Choroid plexus epithelial cell (primary cell): ENCODE measurements at places on chromosomes 13 and 19.

GRCh38 chr13:103961129-103961528 is 894.9 kb upstream of the SLC10A2 start:
- DNase-seq: peak; percentile 39

DNA sequence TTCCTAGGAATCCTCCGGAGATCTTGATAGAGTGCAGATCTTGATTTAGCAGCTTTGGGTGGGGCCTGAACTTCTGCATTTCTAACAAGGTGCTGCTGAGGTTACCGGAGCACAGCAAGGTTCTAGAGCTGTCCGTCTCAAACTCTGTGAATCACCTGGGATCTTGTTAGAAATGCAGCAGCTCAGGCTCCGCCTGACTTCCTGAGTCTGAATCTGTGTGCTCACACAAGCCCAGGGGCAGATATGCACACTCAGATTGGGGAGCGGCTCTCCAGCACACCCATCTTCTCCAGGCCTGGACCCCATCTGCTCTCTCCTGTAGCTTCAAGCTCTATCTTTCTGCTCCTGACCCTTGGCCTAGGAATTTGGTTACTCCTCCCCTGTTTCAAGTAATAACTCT is 3.5 kb upstream of the TEX26 start:
- no peak for DNase-seq

- no peak for DNase-seq
Observed at GRCh38 chr13:74070513-74070912, 63.7 kb downstream of the KLF12 start.

- no peak for DNase-seq
Observed at GRCh38 chr19:40663695-40664692, 26.5 kb downstream of the NUMBL start.

DNA sequence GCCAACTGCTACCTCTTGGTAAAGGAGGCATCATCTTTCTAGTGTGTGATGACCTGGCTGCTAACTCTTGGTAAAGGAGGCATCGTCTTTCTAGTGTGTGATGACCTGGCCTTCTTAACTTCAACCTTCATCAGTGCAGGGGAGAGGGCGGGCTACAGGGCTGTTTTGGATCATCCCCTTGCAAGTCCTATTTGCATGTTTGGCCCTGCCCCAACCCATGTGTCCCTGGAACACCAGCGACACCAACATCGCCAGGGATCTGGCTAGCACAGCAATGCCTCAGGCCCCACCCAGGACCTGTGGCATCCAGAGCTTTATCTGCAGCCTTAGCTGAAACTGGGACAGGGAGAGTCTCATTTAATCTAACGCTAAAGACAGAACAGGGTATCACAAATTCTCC is 492.4 kb downstream of the MYO16 start:
- no peak for DNase-seq

DNA sequence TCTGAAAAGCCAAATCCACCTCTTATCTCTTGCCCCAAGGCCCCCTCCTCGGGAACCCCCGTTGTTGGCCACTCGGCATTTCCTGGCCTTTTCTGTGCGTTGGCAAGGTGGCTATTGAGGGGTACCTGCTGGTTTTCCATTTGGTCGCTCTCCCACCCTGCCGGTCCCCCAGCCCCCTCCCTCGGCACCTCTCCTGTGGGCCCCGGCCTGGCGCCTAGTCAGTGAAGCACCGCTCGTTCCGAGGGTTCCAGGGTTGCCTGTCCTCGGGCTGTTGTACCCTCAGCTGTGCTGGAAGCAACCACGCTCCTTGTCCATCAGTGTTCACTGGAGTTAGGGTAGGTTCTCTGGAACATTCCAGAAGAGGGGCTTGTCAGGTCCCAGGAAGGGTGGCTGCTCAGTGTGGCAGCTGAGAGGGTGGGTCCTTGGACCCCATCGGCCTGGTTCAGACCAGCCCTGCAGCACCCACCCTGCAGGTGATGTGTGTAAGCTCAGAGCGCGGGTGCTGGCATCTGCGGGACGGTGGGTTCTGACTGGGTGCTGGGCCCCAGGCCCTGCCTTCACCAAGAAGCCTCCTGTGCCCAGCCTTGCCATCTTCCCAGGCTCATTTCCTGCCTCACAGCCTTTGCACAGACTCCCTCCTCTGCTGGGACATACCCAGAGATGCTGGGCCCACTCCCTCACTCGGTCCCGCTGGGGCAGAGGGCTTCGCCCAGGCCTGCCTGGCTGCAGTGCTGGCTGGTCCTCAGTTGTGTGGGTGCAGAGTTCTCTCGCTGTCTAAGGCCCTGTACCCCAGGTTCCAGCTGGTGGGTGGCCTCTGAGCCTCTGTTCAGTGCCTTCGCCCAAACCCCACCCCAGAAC is 21.3 kb downstream of the NKPD1 start:
- no peak for DNase-seq

- peak; percentile 73 for DNase-seq
Observed at GRCh38 chr13:67075239-67075638, 154.9 kb downstream of the PCDH9 start.

GRCh38 chr19:35099155-35099896 is 16.3 kb upstream of the FXYD3 start:
- no peak for DNase-seq

- no peak for DNase-seq
Observed at GRCh38 chr19:39524495-39524894, 8.2 kb downstream of the EID2B start.

- no peak for DNase-seq
Observed at GRCh38 chr13:112695121-112695520, 5.3 kb downstream of the ATP11A start.

GRCh38 chr19:2811735-2812413 is 7.8 kb upstream of the ZNF554 start:
- no peak for DNase-seq

DNA sequence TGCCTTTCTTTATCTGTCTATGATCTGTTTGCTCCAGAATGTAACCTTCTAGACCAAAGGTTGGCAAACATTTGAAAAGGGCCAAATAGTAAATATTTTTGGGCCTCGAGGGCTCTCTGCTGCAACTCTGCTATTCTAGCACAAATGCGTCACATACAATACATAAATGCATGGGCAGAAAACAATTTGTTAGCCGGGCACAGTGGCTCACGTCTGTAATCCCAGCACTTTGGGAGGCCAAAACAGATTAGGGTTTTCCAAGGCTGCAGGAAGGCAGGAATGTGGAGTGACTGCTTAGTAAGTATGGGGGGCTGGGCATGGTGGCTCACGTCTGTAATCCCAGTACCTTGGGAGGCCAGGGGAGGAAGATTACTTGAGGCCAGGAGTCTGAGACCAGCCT is 21.9 kb upstream of the EVI5L start:
- DNase-seq: no peak

DNA sequence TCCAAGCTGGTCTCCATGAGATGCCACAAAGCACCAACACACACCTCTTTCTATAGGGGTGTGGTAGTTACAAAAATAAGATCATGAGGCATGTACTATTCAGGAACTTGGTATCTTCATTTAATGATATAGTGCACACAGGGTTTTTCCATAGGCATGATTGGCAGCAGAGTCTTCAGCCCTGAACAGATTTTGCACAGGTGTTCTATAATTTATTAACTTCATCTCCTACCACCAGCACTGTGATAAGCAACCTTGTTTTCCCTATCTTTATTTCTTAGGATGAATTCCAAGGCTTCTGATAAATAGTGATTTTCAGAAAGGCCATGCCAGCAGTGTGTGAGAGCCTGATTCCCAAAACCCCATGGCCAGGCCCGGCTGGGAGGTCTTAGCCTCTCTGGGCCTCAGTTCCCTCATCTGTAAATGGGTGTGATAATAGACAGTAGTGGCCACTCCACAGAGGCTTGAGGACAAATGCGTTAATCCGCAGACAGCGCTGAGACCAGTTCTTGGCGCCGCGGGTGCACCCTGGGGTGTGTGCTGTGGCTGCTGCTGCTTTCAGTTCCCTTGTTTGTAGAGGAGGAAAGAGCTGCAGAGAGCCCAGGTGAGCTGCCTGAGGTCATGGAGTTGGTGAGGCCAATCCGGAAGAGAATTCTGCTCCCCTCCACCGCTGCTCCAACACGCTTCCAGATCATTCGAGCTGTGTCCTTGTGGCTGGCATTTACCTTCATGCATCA is 33.1 kb downstream of the DHRS12 start:
- no peak for DNase-seq

- DNase-seq: no peak
Observed at GRCh38 chr19:52948025-52948770, 14.5 kb downstream of the ZNF816 start.

GRCh38 chr13:28607187-28607955 is 51.6 kb upstream of the POMP start:
- no peak for DNase-seq

DNA sequence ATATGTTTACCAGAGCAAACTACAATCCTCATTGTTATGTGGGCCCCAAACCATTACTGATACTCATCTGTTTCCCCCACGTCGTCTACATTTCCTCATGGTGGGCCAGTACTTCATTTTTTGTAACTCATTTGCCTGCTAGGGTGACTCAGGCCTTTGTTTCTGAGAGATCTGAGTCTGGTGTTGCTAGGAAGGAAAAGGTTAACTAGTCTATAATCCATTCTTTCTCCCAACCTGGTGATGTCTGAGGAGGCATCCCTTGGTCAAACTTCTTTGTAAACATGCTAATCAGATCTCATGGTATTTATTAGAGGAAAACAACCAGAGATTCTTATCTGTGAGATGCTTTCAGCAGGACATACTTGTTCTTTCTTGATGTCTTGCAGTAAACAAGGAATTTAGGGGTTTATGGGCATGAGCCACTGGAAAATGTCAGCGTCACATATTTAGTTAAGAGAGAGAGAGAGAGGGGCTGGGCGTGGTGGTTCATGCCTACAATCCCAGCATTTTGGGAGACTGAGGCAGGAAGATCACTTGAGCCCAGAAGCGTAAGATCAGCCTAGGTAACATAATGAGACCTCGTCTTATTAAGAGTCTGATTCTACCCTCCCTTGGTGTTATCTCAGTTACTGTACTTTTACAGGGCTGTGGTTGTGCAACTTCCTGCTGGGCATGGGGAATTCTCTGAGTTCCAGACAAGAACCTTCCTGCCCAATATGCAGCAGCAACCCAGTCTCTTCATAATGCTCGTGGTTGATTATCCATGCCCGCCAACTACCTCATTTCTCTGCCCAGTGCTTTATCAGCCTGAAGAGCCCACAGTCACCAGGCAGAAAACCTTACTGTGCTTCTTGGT is 9.7 kb upstream of the DPRX start:
- DNase-seq: peak; percentile 16

DNA sequence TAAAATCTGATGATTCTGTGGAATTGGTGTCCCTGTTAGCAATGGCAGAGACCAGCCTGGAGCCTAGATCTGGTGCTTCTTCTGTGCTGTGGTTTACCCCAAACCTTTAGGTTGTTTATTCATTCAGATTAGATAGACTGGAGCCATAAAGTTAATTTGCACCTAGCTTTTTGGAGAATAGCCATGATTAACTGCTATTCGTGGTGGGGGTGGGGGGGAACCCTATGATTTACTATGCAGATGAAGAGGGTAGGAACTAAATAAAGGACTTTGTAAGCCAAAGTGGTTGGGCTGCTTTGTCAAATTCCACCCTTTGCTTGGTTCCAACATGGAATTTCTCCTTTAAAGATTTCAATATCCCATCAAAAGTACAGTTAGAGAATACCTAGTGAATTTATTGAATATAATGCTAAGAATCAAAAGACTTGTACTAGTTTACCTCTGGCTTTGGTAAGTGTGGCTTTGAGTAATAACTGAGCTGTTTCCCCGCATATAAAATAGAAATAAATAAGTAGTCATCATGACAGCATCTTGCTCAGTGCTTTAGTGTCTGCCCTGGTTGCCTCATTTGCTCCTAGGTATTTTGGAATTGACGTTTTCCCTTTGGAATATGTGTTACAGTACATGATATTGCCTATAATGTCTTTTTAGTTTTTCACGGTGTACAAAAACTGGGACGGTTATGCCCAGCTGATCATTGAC is 27.6 kb downstream of the SKA3 start:
- no peak for DNase-seq
